ENCODE measurements at places on chromosomes 2 and 18.

DNA sequence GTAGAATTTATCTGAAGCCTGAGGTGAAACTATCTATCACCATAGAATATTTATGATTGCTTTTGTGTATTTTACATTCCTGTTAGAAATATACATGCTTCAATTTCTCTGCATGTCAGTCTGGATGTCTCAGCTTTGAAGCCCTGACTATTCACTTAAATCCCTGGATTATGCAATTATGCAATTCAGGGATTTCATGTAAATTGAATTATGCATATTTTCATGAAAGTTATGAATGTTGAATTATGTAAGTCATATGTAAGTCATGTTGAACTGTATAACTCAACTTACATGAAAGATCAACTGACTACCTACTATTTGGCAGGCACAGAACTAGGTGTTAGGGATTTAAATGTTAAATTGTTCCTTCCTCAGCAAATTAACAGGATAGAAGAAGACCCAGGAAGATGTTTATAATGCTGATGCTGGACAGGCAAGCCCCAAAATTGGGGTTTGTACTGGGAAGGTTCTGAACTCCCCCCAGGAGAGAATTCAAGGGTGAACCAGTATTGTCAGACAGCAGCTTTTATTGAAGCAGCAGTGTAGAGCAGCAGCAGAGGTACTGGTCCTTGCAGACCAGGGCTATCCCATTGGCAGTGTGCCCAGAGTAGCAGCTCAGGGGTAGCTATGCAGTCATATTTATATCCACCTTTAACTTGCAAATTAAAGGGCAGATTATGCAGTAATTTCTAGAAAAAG lies 236.5 kb downstream of the ZNF804A start:
- DNase-seq: no peak

DNA sequence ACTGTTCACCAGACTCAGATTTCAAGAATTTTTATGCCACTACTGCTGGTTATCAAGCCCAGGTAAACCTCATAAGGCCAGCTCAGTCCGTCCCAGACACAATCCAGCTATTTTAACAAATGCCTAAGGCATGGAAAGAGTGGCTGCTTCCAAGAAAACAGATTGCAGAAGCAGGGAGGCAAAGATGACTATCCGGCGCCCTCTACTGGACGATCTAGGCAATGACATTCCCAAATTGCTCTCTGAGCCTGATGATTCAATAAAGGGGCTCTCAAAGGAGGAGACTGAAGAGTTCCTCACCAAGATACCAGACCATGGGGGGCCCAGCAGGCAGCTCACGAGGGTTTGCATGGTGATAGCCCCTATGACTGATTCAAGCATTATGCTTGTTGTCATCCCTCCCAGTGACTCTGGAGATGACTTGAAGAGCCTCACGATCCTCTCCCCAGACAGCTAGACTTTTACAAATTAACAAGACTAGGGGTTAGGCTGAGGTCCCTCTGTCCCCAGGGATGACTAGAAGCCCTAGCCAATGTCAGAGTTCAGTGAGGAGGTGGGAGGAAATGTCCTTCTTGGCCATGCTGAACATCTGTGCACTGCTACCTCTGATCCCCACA lies 25.0 kb downstream of the SERPINB8 start:
- DNase-seq: peak; percentile 14

DNA sequence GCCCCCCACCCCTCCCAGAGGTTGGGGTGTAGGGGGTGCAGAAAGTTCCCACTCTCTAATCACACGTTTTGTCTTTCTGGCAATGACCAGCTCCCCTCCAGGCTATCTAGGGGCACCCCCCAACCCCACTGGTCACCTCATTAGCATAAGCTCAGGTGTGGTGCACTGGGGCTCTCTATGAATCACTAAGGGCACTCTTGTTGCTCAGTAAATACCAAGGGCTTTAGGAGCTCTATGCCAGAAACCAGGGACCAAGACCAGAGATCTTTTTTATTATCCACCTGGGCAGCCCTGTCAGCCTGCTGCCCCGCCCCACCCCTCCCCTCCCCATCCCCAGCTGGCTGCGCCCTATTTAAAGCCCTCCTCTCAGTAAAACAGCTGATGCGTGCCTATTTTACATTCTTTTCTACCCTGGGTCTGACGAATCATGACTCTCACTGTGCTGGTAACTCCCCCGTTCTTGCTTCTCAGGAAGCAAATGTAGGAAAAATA lies 24.3 kb downstream of the NCK2 start:
- DNase-seq: no peak

DNA sequence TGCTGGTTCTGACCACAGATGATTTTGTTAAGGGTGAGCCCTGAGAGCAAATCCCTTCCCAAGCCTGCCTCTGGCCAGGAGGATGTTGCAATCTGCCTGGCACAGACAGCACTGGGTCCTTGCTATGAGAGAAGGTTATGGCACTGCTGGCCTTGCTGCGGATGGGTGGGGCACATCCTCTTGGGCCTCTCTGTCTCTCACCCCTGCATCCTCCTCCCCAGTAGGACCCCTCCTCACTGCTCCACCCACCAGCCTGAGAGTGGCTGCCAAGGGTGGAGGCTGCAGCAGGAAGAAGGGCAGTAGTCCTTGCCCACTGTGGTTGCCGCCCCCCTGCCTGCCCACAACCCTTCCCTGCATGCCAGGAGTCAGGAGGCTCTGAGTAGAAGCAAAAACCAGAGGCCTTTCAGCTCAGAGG lies 180.9 kb downstream of the ZBTB7C start:
- no peak for DNase-seq

DNA sequence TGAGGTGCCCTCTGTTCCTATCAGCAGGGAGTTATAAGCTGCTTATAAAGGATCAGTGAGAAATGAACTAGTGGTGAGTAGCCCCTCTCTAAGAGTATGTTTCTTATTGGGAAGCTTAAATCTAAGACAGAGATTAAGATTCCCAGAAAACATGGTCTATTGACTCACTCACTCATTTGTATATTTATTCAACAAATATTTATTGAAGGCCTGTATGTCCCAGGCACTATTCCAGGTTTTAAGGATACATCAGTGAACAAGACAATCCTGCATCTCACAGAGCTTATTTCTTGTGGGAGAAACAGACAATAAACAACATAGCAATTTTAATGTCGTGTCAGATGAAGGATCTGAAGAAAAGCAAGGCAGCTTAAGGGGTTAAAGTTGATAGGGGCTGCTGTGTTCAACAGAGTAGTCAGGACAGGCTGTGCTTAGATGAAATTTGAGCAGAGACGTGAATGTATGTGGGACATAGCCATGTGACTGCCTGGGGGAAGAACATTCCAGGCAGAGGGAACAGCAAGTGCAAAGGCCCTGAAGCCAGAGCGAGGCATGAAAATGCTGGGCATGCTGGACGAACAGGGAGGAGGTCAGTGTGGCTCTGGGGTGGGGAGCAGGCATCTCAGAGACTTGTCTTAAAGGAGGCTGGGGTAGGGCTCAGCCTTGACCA lies 14.8 kb upstream of the PSD4 start:
- DNase-seq: no peak

Measured in activated CD8-positive, alpha-beta memory T cell treated with anti-CD3 and anti-CD28 coated beads for 1 hour (primary cell).